Fibroblast of villous mesenchyme (primary cell): ENCODE measurements at places on chromosomes 5 and 9.

DNA sequence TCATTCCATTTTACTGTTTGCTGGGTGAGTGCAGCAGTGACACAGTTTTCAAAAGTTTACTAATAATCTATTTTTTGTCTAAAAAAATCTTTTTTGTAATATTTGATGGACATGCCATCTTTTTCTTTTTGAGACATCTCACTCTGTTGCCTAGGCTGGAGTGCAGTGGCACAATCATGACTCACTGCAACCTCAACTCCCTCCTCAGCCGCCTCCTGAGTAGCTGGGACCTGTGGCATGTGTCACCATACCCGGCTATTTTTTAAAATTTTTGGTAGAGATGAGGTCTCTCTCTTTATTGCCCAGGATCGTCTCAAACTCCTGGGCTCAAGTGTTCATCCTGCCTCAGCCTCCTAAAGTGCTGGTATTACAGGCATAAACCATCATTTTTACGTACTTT lies 86.0 kb downstream of the KDM4C start:
- DNase-seq = no peak

- peak; percentile 70 for DNase-seq
Observed at GRCh38 chr9:129336601-129337331, 158.7 kb upstream of the IER5L start.

GRCh38 chr5:108420158-108420557 lies 38.3 kb upstream of the FBXL17 start:
- DNase-seq = no peak

GRCh38 chr5:18305288-18305924 lies 671.1 kb downstream of the TAF11L14 start:
- peak; percentile 48 for DNase-seq
